ENCODE measurements at places on chromosomes 13 and 19.

- no peak for DNase-seq
These were observed 33.7 kb downstream of the SUGT1 start for GRCh38 chr13:52686376-52686775.

- no peak for DNase-seq
These were observed 64.3 kb downstream of the ZNF66 start for GRCh38 chr19:20840371-20840770.

DNA sequence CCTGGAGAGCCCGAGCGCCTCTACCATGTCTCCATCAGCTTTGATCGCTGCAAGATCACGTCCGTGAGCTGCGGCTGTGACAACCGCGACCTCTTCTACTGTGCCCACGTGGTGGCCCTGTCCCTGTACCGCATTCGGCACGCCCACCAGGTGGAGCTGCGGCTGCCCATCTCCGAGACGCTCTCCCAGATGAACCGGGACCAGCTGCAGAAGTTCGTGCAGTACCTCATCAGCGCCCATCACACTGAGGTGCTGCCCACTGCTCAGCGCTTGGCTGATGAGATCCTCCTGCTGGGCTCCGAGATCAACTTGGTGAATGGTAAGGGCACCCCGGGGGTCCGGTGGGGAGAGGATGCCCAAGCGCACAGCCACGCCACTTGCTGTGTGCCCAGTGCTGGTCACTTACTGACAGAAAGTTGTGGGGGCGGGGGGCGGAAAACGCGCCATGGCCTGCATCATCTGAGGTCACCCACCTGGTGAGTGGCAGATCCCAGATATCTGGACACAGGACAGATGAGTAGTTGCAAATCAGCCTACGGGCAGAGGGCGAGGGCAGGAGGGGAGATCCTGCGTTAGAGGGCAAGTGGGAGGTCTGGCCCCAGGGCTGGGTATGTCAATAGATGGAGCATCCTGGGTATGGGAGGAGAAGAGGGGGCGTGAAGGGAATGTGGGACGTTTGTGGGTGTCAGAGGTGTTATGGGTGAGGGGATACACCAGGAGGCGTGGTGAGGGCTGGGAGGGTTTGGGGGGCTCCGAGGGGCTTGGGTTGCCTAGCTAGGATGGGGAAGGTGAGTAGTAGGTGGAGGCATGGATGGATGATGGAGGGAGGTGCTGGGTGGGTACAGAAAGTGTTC is 9.8 kb downstream of the ZSWIM4 start:
- no peak for DNase-seq

DNA sequence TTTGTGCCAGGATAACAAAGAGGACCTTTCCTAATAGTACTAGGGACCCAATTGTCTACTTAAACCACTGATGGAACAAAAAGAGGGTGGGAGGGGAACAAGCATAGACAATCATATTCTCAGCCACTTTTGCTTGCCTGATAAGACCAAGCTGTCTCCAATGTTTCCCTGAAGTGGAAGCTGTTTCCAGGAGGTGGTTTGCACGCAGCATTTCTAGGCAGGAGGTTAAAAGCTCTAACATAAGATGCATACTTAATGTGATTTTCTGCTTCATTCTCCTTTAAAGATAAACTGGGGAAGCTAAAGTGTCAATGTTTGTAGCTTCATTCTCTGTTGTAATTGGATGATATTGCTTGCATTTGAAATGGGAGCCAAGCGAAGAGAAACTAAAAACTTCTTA is 442.9 kb downstream of the HS6ST3 start:
- no peak for DNase-seq

- no peak for DNase-seq
These were observed 772 bp downstream of the FAM174C start for GRCh38 chr19:1275976-1276627.

DNA sequence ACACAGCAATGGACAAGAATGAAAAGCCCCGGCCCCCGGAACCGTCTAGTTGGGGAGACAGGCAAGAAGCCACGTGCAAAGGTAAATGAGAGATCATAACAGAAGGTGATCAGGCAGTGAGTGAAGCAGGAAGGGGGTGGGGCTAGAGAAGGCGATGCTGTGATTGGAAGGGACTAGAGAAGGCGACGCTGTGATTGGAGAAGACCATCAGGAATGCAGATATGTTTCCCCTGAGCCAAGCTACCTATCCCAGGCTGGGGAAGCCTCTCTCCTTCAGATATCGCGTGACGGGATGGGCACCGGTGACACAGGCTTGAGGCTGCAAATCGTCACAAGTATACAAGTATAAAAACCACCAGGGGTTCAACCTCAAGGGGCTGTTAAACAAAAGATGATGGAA is 21.8 kb downstream of the DCAF15 start:
- DNase-seq = no peak

GRCh38 chr13:46850214-46850613 is 46.6 kb downstream of the HTR2A start:
- no peak for DNase-seq

DNA sequence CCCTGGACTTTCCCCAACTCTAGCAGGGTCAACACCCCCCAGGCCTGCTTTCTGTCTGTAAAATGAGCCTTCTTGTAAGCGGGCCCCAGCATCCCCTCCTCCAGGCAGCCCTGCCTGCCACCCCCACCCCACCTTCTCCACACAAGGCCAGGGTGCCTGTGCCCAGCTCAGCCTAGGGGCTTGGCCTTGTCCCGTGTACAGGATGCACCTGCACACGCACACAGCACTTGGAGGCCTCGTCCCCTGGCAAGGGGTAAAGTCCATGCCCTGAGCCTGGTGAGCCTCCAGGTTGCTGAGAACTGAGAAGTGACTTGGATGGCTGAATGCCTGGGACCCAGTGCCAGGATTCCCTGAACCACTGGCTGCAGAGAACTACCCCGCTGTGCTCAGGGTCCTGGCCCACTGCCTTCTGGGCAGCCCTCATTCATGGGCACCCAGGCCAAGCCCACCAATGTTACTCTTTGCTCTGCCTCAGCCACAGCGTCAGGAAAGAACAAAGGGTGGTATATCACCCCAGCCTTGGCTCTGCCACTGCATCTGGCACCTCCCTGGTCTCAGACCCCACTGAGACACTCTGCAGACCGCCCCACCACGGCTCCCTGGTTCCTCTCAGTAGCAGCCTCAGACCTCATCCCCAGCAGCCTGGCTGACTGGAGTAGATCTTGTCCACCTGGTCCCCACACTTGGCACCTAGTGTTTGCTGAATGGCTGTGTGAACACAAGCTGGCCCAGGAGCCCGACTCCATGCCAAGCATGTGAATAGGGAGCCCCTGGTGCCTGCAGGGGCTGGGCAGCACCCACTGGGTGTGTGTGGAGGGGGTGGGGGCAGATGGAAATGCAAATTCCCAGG is 1.8 kb upstream of the TM6SF2 start:
- DNase-seq = no peak

DNA sequence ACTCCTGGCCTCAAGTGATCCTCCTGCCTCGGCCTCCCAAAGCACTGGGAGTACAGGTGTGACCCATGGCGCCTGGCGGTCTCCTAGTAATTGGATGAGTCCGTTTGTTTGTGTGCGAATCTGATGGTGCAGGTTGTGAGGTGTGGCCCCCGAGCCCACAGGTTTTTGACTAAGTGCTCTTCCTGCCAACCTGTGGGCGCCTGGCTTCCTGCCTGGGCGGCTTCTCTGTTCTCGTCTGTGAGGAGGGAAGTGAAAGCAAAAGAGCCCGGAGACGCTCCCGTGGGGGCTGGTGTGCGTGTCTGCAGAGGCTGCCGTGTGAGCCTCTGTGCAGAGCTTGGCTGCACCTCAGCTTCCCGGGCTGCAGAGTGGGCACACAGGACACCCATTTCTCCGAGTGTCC is 10.0 kb downstream of the ARHGAP45 start:
- DNase-seq = no peak

GRCh38 chr13:112844879-112845278 is 124.1 kb upstream of the MCF2L start:
- DNase-seq = no peak

- no peak for DNase-seq
These were observed 21.6 kb downstream of the EFNA2 start for GRCh38 chr19:1307320-1307719.

GRCh38 chr13:68998056-68998455 is 1109.6 kb upstream of the ATXN8OS start:
- DNase-seq = no peak

DNA sequence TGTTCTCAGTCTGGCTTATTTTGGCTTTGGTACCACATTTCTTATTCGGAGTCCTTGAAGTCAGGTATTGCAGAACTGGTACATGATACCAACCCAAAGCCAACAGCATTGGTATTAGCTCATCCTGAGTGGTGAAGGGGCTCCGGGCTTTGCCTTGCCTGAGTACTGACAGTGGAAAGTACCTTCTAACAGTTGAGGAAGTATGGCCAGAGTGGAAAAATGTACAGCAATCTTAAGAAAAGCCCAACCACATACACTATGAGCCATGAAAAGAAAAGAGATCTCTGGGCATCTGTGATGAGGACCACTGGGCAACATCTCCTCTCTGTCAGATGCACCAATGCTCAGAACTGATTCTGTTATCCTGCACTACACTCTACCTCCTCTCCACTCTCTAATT is 8.3 kb downstream of the LCP1 start:
- DNase-seq = no peak

GRCh38 chr13:79710376-79710775 is 229.4 kb downstream of the NDFIP2 start:
- no peak for DNase-seq

DNA sequence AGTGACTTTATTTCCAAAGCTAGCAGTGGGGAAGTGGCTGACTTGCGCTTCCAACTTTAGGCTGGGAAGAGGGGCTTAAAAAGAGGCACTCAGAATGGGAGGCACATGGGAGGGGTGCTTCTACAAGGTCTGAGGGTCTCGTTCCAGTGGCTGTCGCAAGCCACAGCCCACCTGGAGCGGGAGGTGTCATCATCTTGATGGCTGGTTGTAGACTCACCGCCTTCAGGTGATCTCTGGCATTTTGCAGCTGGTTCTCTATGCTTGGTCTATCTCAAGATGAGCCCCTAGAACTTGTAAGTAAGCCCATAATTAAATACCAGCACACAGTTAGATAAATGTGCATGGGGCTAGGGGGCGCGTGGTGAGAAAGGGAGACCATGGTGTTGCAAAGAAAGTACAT is 9.2 kb downstream of the TEX29 start:
- DNase-seq = no peak

DNA sequence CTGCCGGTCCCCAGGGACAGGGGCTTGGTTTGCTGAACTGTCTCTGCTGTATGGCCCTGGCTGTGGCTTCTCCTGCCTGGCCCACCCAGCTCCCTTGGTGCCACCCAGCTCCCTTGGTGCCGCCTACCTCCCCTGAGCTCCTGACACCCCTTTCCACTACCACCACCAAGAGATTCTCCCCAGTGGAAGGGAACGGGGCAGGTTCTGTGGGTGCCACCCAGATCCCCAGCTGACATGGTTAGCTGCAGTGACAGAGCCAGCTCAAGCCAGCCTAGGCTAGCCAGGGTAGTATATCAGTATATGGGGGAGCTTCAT is 28.5 kb upstream of the POP4 start:
- no peak for DNase-seq

- no peak for DNase-seq
These were observed 248.7 kb downstream of the TDRD3 start for GRCh38 chr13:60645676-60646075.

DNA sequence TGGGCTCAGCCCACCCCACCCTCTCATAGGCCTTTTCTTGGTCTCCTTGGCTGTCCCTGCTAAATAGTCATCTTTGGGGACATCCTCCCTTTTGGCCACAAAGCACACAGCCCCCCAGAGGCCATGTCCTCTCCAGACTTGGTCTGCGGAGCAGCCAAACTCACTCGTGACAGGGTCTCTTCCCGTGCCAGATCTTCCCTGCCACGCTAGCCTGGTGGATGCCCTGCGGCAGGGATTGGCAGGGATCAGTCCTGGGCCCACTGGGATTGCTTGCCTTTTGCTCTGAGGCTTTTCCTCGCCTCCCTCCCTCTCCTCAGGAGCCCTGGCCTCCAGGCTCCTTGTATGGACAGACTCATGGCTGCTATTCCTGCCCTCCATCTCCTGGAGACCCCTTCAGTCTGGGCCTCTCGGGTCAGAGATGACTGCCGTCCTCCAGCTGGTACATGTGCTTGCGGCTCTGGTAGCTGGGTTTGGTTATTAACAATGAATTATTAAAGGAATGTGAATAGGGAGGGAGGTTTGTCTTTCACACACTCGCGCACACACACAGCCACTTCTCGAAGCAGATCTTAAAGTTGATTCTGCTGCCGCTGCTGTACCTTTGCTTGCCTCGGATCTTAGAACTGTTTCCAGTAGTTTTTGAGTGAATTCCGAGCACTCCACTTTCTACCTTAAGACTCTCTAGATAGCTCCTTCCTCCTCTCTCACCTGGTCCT is 45.1 kb downstream of the NFIX start:
- no peak for DNase-seq

GRCh38 chr19:2361246-2362045 is 1.4 kb downstream of the TMPRSS9 start:
- DNase-seq = no peak

DNA sequence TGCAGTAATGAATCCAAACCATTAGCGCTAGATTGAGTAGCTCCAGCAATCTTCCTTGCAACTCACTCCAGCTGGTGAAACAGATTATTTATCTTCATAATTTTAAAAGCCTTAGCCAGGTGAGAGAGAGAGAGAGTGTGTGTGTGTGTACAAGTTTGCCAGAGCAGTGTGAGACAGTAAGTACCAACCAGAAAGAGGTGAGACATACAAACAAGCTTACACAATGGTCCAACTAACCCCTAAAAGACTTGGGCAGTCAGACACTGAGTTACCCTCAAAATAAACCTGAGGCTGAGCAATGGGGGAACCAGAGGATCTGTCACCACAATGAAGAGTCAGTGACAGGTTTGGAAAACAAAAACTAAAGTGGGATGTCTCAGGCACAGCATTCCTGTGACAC is 8.1 kb upstream of the THSD1 start:
- no peak for DNase-seq

DNA sequence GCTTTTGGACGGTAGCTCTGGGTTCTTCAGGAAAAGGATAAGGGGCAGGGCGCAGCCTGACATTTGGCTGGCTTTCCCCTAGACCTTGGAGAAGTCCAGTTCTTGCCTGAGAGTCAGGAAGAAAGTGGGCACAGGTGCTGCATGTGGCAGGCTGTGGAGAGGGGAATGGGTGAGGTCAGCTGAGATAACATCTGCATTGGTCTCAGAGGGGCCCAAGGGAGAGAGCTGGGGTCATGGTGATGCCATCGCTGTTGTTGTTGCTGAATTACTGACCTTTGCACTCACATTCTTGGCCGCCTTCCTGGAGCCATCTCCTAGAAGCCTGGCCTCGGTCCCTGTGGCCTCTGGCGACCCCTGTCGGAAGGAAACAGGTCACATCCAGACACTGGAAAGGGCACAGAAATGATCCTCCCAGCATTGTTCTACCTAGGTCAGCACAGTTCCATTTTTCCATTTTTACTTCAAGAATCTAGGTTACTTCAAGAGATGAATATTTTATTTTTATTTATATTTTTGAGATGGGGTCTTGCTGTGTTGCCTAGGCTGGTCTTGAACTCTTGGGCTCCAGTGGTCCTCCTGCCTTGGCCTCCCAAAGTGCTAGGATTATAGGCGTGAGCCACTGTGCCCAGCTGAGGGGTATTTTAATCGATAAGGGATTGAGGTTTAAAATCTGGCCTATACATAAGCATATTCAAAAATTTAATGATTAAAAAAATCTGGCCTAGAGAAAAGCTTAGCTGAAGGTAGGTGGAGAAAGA is 6.5 kb upstream of the LIPE start:
- no peak for DNase-seq
